GM18507 (cell line): ENCODE measurements at places on chromosomes 16 and 17.

GRCh38 chr17:50424246-50424995, 1.6 kb upstream of the ACSF2 start:
- DNase-seq: no peak

GRCh38 chr16:1990351-1991134, 773 bp downstream of the SYNGR3 start:
- no peak for DNase-seq

- peak; percentile 39 for DNase-seq
Observed at GRCh38 chr17:58991718-58992331, 114.9 kb downstream of the TRIM37 start.

- DNase-seq: no peak
Observed at GRCh38 chr16:52494621-52495020, 52.3 kb downstream of the TOX3 start.

DNA sequence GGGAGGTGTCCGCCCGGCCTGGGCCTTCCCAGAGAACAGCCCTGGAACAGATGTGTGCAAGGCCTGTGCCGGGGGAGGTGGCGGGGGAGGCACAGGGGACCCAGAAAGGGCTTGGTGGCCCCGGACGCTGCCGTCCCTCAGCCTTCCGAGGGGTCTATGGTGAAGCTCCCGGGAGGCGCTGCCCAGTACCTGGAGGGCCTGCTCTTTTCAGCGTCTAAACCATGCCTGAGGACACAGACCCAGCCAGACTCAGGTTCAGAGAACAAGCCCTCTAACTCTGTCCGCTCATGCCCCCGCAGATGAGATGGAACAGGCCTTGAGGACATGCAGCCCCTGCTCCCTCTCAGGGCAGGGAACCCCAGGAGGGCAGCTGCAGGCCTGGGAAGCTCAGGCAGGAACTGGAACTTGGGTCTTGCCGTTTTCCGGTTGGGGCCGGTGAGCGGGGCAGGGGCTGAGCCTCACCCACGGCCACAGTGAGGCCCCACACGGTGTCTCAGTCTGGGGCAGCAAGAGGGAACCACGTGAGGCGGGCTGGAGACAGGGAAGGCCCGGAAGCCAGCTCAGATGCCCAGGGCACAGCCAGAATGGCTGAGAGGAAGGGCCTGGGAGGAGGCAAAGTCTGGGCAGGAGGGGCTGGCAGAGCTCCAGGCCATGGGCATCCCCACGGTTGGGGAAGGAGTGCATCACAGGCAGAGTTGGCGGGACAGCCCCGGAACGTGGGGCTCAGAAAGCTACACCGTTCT, 12.5 kb downstream of the SLC16A3 start:
- no peak for DNase-seq

GRCh38 chr17:37813751-37814150, 68.9 kb upstream of the HNF1B start:
- DNase-seq: no peak

GRCh38 chr17:64455993-64456885, 7.3 kb downstream of the MILR1 start:
- no peak for DNase-seq

DNA sequence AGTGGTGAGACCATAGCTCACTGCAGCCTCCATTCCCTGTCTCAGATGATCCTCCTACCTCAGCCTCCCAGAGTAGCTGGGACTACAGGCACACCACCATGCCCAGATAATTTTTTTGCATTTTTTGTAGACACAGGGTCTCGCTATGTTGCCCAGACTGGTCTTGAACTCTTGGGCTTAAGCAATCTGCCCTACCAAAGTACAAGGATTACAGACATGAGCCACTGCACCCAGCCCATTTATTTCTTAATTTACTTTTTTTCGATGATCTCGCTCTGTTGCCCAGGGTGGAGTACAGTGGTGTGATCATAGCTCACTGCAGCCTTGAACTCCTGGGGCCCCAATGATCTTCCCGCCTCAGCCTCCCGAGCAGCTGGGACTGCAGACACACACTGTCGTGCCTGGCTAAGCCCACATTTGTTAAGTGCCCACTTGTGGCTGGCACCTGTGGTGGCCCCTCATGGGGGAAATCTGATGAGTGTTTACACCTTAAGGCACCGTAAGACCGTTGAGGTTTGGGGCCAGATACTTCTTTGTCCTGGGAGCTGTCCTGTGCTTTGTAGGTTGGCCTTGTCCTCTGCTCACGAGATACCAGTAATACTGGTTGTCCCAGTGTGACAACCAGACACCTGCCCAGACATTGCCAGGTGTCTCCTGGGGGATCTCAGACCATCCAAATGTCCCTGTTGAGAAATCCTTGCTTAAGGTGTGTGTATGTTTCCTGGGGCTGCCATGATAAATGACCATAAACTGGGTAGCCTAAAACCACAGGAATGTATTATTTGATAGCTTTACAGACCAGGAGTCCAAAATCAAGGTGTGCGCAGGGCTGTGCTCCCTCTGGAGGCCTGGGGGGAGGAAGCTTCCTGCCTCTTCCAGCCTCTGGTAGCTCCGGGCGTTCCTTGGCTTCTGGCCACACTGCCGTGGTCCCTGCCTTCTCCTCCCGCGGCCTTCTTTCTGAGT, 141.4 kb upstream of the GSE1 start:
- DNase-seq: no peak

DNA sequence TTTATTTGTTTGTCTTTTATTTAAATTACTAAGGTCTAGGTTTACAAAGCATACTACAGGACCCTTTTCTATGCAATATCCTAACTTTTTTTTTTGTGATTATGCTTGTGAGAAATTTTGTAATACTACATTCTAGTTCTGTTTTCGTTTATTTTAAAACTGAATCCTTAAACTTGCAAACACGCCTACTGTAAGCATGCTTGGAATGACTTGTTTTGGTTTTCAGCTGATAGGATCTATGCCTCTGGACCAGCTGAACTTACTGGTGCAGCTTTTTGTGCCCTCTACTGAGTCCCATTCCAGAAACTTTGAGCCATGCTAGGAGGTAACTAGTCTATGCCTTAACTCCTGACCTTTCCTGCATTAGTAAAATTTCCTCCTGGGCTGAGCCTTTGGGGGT, 6.0 kb downstream of the PDP2 start:
- DNase-seq: no peak

- no peak for DNase-seq
Observed at GRCh38 chr17:51499897-51500296, 239.6 kb downstream of the UTP18 start.

DNA sequence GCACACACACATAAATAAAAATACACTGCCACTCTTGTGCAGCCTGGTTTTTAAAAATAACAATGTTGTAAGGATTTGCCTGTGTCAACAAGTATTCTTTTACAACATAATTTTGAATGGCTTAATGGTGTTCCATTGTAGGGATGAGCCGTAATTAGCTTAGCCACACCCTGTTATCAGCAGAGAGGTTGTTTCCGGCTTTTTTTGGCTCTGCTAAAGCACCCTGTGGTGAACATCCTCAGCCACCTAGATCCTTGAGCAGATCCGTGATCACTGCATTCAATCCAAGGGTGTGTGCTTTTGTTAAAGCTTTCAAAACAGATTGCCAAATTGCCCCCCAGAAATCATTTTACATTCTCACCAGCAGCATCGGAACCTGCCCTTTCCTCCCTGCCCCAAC, 7.0 kb downstream of the KATNB1 start:
- no peak for DNase-seq

DNA sequence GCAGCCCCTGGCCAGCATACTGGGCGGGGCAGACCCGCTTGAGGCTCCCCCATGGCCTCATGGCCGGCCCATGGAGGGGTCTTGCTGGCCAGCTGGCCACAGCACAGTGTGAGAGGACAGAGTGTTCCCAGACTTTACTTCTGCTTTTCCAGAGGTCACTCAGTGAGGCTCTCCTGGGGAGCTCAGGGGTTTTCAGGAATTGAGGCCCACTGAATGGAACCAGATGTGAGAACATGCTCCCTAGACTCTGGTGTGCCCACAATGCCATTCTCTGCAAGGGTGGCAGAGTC, 21.2 kb downstream of the ATP6V0D1 start:
- no peak for DNase-seq

- DNase-seq: no peak
Observed at GRCh38 chr17:75152922-75153779, 1.2 kb downstream of the JPT1 start.

DNA sequence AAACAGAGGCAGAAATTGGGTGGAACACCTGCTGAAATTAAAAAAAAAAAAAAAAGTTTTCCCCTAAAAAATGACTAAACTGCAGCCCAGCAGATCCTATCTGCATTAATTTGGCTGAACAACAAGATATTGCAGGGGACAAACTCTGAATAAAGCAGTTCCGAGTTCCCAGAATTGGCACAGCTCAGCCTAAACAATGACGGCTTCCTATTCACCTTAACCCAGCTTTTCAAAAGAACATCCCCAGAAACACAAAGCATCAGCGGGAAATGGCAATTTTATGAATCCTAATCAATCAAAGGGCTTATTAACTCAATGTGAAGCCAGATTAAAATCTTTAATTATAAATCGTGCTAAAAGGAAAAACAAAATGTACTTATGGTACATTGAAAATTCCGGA, 497.8 kb upstream of the ZFHX3 start:
- DNase-seq: no peak

GRCh38 chr16:46972429-46973206, 856 bp downstream of the DNAJA2 start:
- DNase-seq: peak; percentile 26

DNA sequence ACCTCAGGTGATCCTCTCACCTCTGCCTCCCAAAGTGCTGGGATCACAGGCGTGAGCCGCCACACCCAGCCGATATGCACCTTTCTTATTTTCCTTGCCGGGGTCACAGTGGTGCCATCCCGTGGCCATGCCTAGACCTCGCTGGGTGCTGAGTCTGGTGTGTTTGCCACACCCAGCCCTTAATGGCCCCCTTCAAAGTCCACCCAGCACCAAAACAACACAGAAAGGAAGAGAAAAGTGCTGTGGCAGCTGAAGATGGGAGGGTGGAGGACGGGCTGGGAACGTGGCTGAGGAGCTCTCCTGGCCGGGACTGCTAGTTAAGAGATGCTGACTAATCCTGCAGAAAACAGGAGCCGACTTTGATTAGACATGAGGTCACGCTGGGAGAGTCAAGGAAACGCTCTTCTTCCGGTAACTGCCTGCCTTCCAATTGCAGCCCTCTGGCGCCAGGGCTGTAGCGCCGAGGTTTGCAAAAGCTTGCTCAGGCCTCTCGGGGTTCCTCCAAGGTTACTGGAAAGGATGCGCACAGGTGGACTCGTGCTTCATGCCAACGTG, 10.9 kb downstream of the SLC43A2 start:
- no peak for DNase-seq

GRCh38 chr17:63247706-63248105, 198.4 kb downstream of the CYB561 start:
- no peak for DNase-seq

GRCh38 chr17:54680410-54680809, 220.2 kb upstream of the TOM1L1 start:
- no peak for DNase-seq

- no peak for DNase-seq
Observed at GRCh38 chr16:53053967-53054669, 673 bp upstream of the CHD9 start.

DNA sequence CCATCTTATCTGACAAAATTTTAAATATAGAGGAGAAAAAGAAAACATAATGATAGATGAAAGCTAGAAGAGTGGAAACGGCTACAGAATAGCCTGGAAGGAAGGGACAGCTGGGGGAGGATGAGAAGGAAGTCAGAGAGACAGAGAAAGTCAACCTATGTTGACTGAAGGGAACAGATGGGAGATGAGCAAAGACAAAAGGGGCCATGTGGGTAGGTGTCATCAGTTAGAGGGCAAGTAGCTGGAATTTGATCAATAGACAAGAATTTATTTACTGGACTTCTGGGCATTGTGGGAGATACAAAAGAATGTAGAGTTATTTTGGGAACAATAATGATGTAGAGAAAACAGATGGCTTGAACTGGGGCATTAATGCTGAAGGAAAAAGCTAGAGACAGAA, 194.4 kb downstream of the ANKFN1 start:
- DNase-seq: no peak

DNA sequence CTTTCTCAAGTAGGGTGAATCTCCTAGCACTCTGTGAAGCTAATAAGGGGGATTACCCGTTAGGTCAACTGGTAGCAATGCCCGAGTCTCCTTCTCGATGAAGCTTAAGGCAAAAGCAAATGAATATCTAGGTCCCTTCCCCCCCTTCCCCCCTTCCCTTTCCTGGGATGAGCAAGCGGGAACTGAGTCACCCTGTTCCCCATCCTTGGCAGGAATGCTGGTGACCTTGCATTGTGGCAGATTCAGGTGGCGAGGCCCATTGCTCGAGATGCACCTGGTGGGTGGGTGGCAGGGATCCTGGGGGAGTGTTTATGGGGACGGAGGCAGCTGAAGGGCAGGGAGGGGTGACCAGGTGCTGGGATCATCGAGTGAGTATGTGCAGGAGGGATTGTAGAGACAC, 7.1 kb downstream of the NXPH3 start:
- no peak for DNase-seq

GRCh38 chr17:62206550-62206949, 141.5 kb upstream of the MED13 start:
- no peak for DNase-seq

DNA sequence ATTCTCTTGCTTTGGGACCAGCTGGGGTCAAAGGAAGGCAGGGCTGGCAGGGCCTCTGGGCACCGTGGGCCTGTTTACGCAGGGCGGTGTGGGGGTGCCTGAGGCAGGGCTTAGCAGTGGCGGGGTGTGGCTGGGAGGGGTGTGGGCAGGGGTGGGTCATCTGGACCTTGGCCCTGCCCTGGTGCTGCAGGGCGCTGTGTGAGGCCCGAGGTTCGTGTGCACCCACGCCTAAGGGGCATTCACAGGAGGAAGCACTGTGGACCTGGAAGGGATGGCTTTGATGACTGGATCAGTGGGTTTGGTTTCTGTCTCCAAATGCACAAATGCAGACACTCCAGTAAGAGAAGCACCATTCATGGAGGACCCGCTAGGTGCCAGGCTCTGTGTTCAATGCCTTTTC, 37.3 kb downstream of the BCO1 start:
- no peak for DNase-seq

DNA sequence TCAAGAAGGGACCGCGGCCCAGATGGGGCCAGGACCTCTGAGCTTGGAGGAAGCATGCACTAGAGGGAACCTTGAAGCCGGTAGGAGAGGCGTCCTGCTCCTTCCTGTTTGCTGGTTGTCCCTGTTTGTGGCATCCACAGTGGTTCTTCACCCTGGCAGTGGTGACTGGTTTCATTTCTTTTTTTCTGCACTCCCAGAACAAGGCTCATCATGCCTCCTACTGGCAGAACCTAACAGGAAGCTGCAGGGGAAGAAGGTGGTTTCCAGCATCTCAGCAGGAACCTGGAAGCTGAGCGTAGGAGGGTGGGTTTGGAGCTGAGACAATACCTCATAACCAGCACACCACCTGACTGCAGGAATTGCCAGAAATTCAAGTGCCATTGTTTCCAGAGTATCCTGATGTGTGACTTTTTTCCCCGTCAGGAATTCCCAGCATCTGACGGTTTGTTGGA, 5.8 kb downstream of the TMEM231 start:
- DNase-seq: no peak

GRCh38 chr16:175011-175949, 1.2 kb upstream of the HBA1 start:
- no peak for DNase-seq

GRCh38 chr16:55503726-55504550, 4.9 kb upstream of the LPCAT2 start:
- DNase-seq: no peak
